ENCODE measurements at places on chromosomes 16 and 17.

- DNase-seq: no peak
These were observed 47.8 kb upstream of the SCNN1B start for GRCh38 chr16:23254338-23254737.

DNA sequence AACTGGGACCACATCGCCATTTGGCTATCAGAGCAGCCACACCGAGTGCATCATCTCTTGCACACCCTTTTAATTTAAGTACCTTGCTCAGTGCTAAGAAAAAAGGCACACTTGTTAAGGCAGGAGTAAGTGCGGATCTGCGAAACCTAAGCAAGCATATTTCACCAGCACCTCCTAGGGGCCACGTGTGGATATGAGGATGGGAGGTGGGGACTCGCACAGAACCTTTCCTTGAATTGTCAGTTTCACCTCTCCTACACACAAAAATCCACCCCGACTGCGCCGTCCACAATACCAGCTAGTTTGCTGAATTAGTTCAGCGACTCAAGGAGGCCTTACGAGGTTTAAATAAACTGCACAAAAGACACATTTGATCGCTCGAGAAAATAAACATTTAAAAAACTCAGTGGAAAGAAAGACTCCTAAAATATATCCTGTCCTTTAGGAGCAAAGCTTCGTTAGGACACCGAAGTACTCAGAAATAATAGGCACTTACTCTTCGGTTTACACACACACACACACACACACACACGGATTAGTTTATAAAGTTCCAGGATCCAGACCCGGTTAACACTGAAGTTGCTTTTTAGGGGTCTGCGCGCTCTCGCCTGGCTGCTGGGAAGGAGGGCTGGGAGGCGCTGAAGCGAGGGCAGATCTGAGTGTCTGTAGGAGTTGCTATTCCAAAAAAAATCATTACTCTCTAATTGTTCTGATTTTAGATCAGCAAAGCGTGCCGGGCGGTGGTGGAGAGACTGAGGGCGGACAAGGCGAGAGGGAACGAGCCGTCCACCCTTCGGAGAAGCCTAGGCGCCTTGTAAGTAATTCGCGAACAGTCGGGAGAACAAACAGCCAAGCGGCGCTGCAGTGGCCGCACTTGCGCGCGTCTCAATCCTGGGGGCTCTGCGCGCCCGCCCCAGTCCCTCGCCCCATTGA, 1.0 kb upstream of the KCNJ2 start:
- DNase-seq: no peak

DNA sequence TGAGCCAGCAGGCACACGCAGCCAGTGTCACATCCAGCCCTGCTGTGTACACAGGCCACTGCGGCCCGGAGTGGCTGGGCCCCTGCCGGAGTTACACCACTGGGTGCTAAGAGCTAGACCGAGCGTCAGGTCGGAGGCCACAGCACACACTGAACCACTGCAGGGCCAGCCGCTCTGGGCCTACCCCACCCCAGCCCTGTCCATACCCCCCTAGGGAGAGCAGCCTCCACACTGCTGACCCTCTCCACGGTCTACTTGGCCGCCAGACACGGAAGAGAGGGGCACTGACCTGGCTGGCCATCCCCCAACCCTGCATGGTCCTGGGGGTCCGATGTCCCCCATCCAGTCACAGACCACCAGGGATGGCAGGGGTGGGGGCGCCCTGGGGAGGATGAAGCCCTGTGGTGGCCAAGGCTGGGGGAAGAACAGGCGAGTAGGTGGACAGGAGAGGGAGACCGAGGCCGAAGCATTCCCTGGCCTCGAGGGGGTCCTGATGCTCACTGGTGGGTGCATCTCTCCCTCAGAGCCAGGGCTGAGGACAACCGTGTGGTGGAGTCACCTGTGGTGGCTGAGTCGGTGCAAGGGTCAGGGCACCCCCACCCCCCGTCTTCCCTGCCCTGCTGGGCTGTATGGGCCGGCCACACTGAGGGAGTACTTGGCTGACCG, 34.9 kb upstream of the ZC3H18 start:
- DNase-seq: no peak

DNA sequence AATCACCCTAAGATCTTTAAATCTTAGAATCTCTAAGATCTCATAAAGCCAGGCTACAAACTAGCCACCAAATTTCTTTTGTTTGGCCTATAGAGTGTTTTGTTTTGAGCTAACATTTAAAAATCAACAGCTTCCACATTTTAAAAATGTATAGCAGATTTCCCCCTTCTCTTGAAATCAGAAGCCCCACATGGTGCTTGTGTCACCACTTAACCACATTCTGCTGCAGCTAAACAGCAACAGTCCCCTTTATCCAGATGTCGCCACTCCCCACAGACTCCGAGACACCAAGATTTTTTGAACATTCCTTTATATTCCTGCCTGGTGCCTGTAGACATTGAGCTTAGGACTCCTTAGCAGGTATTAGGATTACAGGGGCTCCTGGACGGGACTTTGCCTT, 16.0 kb downstream of the GUCY2D start:
- DNase-seq: no peak

- no peak for DNase-seq
These were observed 82.8 kb downstream of the METRNL start for GRCh38 chr17:83162035-83162745.

DNA sequence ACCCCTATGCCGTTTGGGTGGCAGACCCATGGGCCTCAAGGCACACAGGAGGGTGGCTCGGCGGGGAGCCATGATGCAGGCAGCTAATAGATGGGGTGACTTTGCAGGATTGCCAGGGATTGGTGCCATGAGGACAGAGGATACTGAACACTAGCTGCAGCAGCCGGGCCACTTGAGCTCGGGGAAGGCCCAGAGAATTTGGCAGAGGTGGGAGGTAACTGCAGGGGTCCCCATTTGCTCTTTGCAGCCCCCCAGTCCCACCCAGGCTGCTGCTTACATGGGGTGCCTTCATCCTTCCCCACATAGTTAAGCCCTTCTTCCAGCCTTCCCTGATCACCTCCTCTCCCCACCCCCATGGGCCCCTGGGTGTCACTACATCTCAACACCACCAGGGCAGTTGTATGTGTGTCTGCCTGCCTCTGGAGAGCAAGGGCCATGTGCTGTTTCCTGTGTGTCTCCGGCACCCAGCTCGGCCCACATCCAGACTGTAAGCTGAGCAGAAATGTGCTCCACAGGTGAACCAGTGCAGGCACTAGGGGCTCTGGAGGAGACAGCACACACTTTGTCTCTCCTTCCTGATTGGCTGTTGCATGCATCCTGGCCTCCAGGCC, 52.0 kb downstream of the SREBF1 start:
- no peak for DNase-seq

- DNase-seq: no peak
These were observed 45.8 kb downstream of the USP22 start for GRCh38 chr17:20996724-20997615.

GRCh38 chr16:10466861-10467260, 81.0 kb downstream of the ATF7IP2 start:
- no peak for DNase-seq

- no peak for DNase-seq
These were observed 2.3 kb upstream of the PAFAH1B1 start for GRCh38 chr17:2591040-2591640.

- no peak for DNase-seq
These were observed 199.9 kb downstream of the LGALS9B start for GRCh38 chr17:20267459-20267842.

GRCh38 chr16:89369266-89369895, 121.0 kb downstream of the ANKRD11 start:
- no peak for DNase-seq

DNA sequence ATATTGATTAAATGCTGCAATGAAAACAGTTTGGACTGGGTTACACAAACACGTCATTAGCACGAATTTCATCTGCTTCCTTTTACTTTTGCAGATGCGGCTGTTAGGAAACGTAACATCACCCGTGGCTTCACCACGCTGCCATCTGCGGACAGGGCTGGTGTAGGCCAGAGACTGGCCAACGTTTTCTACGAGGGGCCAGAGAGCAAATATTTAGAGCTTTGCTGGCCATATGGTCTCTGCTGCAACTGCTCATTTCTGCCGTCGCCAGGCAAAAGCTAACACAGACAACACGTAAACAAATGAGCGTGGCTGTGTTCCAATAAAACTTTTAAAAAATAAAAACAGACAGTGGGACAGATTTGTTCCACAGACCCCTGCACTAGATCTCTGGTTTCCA, 96.6 kb downstream of the ENGASE start:
- DNase-seq: no peak

GRCh38 chr17:63985387-63986140, 12.6 kb upstream of the PRR29 start:
- DNase-seq: no peak

DNA sequence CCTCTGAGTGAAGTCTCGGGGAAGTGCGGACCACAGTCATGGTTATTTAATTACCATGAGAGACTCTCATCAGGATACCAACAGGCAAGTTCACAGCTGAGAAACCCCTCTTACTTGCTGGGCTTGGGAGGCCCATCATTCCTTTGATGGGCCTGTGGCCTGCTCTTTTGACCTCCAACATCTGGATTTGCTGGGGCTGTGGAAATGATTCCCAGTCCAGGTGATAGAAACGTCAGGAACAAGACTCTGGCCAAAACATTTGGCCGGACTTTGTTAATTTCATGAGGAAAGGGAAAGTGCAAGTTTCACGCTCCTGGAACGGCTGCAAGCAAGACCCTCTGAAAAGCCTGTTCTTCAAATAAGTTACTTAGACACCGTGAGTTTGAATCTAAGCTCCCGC, 42.5 kb downstream of the TMEM114 start:
- no peak for DNase-seq

- no peak for DNase-seq
These were observed 241.1 kb downstream of the SOX9 start for GRCh38 chr17:72361892-72362291.

- no peak for DNase-seq
These were observed 4.2 kb downstream of the CORO6 start for GRCh38 chr17:29618272-29619065.

DNA sequence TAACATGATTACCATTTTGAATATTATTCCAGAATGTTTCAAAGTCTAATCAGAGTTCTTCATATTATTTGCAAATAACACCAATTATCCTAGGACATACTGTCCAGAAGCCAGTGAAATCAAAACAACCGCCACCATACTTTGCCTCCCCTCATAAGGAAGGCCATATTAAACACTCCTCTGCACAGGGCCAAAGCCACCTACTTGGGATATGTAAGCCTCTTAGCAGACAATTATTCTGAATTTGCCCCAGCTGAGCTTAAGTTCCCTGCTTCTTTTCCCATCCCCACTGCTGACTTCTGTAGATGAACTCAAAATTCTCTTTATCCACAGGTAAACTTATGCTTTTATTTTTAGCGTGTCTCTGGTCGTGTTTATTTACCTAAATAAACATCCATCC, 374.0 kb downstream of the KIF2B start:
- no peak for DNase-seq

DNA sequence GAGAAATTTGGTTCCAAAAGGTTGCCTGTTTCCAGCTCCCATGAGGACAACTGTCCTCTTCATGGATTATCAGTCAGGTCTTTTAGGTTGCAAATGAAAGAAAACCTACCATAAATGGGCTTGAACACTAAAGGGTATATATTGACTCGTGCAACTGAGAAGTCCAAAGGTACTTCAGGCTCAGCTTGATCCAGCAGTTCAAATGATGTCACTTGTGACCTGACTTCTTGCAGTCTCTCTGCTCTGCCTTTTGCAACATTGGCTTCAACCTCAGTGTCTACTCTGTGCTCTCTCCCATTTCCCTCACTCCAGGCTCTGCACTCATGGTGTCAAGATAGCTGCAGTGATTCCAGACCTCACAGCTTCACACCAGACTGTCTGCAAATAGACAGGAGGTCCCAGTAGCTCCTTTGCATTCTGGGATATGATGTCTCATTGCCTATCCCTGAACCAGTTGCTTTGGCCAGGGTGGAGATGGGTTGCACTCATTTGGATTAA, 5.5 kb upstream of the CALB2 start:
- DNase-seq: no peak

GRCh38 chr17:71959154-71959553, 161.7 kb upstream of the SOX9 start:
- DNase-seq: no peak

GRCh38 chr16:1108299-1109252, 12.5 kb upstream of the C1QTNF8 start:
- no peak for DNase-seq

- DNase-seq: no peak
These were observed 226.8 kb downstream of the ENGASE start for GRCh38 chr17:79301469-79301868.

GRCh38 chr17:72254808-72255449, 134.1 kb downstream of the SOX9 start:
- DNase-seq: no peak

- no peak for DNase-seq
These were observed 371.5 kb downstream of the KIF2B start for GRCh38 chr17:54194268-54194667.

GRCh38 chr17:5762191-5762590, 177.9 kb upstream of the NLRP1 start:
- no peak for DNase-seq

- no peak for DNase-seq
These were observed 52.8 kb upstream of the C17orf78 start for GRCh38 chr17:37322826-37323561.

DNA sequence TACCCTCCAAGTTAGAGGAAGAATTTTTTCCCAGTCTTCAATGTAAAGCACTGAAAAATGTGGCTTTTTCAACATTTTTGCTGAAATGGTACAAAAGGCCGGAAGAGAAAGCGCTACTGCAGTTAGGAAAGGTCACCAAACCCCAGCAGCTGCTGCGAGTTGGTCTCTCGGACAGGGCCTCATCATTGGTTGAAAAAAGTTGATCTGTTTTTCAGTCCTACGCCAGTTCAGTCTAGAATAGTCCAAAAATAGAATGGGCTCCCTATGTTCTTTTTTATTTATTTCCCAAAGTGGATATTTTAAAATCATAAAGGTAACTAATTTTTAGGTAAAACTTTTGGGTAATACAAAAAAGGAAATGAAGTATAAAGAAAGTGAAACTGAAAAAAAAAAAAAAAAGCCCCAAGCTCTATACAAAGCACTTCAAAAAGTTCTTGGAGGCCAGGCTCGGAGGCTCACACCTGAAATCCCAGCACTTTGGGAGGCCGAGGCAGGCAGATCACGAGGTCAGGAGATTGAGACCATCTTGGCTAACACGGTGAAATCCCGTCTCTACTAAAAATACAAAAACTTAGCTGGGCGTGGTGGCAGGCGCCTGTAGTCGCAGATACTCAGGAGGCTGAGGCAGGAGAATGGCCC, 17.4 kb downstream of the ADAP2 start:
- DNase-seq: no peak
